Adrenal gland (tissue), 19 donors: ENCODE measurements at places on chromosomes 12 and 14. TPM values are rescaled to one million over a fixed set of nuclear protein-coding genes. Genes with fewer than 3 reads are reported as not detected.

DNA sequence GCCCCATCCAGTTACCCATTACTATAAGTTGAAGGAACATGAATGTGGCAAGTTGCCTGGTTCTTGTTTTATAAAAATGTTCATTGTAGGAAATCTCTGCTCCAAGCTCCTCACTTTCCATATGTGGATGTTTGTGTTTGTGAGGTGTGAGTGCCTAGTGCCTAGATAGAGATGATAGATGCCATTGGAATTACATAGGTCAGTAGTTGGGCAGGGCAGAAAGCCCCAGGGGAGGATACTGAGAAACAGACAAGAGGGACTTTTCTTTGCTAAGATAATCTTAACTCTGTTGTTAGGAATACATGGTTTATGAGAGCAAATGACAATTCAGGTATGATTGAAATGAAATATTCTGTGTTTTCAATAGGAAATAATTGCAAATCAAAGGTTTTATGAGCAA is 226.3 kb upstream of the GRIP1 start:
- DNase-seq = no peak

AQP6 gene
- 0.28 TPM for total RNA-seq

DNA sequence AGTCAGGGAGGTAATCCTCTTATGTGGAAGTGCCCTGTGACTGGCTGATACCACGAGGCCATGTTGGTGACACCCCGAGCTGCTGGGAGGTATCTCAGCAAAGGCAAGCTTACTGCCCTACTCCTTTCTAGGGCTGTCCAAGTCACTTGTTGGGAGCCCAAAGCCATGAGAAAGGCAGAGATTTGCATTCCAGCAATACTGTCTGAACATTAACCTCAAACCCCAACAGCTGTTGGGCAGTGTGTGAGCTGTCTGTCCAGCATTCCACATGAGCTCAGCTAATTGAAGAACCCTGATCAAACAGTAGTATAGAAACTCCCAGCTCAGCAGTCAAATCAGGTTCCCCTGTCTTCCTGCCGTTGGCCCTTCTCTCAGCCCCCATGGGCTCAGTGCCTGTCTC is 9.2 kb downstream of the ABHD4 start:
- no peak for DNase-seq

KRT7 gene
- total RNA-seq = 2.9 TPM

DNA sequence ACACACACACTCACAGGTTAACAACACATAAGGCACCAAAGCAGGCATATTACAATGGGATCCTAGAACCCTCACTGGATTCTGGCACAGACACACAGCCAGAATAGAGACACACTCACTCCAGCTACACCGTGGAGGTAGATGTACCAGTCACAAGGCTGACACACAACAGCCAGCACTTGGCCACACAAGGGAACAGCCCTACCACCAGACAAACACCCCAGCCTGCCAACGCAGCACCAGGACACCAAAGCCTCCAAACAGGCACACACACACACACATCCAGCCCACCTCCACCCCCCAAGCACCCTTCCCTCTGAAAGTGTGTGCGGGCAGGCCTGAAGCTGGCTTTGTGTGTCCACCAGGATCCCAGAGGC is 10.9 kb upstream of the ITGB7 start:
- DNase-seq = peak; percentile 49

DNA sequence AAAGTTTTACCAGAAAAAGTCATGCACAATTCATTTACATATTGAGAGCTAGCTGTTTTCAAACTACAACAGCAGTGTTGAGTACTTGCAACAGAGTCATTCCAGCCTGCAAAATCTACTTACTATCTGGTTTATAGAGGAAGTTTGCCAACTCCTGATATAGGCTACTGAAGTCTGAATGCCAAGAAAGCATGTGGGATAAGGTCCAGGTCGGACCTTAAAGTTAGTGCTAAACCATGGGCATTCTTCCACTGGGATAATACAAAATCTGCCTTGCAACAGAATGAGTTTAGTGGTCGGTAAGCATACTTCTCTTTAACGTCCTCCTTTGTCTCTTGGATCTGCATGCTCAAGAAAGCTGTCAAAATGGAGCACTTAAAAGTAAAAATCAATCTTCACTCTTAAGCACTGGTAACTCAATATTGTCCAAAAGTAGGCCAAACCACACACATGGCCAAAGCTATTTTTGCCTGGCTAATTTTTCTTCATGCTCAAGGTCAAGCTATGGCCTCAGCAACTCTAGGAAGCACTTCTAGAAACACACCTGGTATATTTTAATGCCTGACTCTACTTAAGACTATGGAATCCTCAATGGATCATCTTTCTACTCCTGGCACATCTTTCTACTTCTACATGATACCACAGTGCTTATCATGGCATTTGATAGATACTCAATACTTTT is 364.9 kb upstream of the KITLG start:
- DNase-seq = no peak

OR4E2 gene
- total RNA-seq = not detected

DIO3 gene
- total RNA-seq = 0.22 TPM

- DNase-seq = no peak
Observed at GRCh38 chr12:131383291-131383690, 327.6 kb upstream of the SFSWAP start.

DNA sequence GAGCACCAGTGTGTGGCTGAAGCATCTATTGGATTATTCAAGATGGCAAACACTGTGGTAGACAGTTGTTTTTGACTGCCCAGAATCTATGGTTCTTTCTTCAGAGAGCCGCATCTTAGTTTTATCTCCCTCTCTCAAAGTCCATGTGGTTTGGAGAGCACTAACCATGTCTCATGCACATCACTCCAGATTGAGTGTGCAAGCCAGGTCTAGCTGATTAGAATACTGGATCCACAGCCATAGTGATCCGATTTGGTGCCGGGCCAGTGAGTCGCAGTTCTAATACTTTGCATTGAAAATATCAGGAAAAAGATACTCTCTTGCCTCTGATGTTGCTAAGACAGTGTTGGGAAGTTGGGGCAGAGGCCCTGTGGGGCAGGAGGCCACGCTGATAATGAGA is 4.6 kb upstream of the SBNO1 start:
- DNase-seq = no peak
